ENCODE measurements at places on chromosomes 6 and 20.

DNA sequence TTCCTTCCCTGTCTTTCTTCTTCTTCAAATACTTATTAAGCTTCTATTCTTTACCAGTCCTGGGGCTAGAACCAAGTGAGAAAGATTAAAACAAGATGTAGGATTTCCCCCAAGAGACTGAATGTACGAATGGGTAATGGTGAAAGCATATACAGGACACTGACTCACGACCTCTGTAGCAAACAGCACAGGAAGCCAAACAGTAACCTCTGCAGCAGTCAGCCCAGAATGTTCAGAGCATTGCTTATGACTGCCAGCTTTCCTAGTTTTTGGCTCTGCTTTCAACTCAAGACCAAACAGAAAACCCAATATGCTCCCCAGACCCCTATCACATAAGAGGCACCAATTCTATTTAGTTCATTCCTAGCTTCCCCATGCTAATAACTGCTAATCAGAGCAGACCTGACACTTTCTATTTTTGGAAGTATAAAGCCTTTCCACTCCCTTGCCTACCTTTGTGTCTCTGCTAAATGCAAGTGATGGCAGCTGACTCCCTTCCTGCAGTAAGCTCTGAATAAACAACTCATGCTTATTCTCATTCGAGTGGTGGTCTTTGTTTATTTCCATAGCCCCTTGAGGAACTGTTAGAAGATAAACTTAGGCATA is 690.6 kb downstream of the EPM2A start:
- peak; percentile 12 for DNase-seq

- DNase-seq, result no peak
Observed at GRCh38 chr6:134373282-134373922, 55.5 kb upstream of the SGK1 start.

- DNase-seq, result no peak
Observed at GRCh38 chr6:140909625-140910024, 1223.1 kb upstream of the GJE1 start.

- no peak for DNase-seq
Observed at GRCh38 chr20:44399446-44399845, 43.9 kb downstream of the HNF4A start.

- no peak for DNase-seq
Observed at GRCh38 chr6:2641044-2641725, 109.5 kb downstream of the MYLK4 start.

GRCh38 chr20:1108437-1108920 is 9.9 kb upstream of the PSMF1 start:
- DNase-seq, result no peak

DNA sequence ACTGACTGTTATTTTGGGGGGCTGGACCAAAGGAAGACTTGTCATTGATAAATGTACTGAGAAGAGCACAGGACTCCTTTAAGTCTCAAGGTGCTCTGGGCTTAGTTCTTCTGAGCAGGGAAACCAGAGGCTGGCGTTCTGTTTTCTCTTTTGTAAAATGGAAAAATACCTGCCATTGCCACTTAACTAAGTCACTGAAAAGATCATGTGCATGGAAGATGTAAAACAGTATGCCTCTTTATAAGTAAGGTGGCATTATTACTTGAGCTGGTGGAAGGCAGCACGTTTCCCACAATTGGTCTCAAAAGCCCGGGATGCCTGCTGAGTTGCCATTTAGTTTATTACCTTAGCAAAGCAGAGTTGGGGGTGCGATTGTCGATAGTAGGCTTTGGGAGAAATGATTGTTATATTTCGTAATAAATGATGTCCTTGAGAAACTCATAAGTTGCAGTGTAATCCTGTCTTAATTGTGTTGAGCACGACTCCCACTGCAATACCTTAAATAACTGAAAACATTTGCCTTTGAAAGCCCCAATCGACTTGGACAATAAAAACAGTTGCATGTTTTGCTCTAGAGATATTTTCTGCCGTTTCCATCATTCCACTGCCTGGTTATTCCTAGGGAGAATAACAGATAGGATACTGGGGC is 3.6 kb downstream of the JARID2 start:
- DNase-seq, result no peak

- DNase-seq, result no peak
Observed at GRCh38 chr6:168773788-168774187, 332.8 kb downstream of the SMOC2 start.

GRCh38 chr6:22582417-22583205 is 13.2 kb downstream of the HDGFL1 start:
- DNase-seq, result no peak

DNA sequence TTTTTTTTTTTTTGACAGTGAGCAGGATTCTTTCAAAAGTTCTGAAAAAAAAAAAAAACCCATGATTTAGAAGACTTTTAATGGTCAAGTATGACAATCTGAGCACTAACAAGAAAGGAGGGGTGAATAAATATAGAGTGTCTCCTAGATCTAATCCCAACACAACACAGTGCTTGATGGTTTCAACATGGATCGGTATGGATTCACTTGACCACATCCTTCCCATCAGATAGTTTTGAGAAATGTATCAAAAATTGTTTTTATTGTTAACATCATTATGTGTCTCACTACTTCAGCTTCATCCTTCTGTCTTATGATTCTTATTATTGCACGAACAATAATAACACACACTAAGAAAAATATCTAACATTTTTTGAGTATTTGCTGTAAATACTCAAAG is 21.0 kb downstream of the KIF13A start:
- DNase-seq, result no peak
